ENCODE measurements at places on chromosomes 2 and 18.

GRCh38 chr18:24613896-24614640 lies 153.6 kb downstream of the HRH4 start:
- DNase-seq: no peak

- peak; percentile 41 for DNase-seq
Measured at GRCh38 chr2:174485788-174486562, 854 bp downstream of the GPR155 start.

GRCh38 chr2:234373481-234374149 lies 123.3 kb downstream of the ARL4C start:
- DNase-seq: no peak

DNA sequence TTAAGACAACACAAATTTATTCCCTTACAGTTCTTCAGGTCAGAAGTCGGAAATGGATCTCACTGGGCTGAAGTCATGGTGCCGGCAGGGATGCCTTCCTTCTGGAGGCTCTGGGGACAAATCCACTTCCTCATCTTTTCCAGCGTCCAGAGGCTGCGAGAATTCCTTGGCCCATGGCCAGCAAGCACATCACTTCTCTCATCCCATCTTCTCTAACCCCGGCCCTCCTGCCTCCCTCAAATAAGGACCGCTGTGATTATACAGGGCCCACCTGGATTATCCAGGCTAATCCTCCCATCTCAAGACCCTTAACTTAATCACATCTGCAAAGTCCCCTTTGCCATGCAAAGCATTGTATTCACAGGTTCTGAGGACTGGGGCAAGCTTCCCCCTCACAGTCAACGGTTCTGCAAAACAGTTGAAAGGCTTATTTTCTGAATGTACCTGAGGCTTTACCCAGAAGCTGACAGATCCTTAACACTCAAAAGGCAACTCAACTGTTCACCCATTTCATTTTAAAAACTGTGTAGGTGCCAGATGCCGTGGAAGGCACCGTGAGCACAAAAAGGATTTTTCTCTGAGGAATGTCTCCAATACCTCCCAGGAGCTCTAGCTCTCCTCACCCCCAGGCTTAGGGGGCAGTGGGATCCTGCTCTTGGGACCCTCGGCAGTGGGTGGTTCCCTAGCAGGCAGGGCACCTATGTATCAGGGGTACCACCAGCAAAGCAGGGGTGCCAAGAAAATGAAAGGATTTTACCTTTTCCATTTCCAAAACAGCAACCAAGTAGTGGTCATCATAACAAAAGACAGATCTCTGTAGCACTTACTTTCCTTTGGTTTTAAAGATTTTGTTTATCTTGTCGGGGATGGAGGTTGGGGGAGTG lies 84.0 kb downstream of the KCTD1 start:
- no peak for DNase-seq

DNA sequence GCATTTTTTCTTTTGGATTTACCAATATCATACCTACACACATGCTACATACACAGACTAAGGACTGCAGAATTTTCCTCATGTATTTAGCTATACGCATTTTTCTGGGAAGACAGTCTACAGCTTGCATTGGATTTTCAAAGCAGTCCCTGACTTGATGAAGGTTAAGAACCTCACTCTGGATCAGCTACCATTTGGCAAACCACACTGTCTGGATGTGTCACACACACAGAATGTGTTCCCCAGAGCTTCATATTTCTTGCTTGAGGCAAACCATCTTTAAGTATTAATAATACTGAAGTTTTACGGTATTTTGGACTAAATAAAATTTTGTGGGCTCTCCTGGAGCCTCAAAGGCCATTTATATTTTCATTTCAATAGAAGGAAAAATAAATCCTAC lies 102.3 kb downstream of the TCF4 start:
- no peak for DNase-seq

GRCh38 chr18:676736-677135 lies 19.3 kb downstream of the TYMS start:
- no peak for DNase-seq

DNA sequence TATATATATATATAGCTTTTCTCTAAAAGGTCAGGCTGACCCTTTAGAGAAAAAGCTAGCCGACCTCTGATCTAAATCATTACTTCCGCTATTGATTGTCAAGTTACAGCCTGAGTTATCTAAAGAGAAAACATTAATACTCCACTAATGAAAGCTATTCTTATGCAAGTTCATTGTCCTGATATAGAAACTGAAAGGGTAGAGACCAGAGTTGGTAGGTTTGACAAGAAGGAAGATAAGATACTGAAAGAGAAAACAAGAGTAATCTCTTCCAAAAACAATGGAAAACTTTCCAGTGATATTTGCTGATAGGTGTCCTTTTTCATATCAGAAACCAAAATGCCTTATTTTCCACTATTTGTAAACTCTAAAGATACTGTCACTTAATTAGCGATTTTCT lies 62.8 kb upstream of the SLC39A10 start:
- no peak for DNase-seq

GRCh38 chr2:22361571-22361970 lies 1023.4 kb upstream of the KLHL29 start:
- DNase-seq: no peak

DNA sequence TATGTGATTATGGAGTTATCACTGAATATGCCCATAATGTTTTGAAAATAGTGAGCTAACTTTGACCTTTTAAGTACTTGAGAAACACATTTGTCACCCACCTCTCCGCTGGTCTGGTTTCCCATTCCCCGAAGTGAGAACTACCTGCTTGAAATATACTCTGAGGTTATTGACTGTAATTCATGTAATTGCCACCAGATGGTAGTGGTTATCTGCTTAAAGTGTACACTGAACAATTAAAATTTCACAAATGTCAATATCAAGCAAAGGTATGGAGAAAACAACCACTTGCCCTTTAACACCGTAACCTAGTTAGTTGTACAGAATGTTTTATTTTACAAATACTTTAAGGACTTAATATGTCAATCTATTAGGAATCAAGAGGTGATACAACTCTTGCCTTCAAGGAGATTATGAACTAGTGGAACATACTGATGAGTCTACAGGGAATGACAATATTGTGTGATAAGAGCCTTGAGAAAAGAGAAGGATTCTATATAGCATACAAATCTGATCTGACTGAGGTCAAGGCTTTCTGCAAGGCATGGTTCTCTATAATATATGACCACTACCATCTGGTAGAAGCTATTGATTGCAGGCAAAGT lies 316.8 kb upstream of the KCNH7 start:
- no peak for DNase-seq

GRCh38 chr18:11118051-11118766 lies 31.2 kb downstream of the PIEZO2 start:
- no peak for DNase-seq

- DNase-seq: no peak
Measured at GRCh38 chr2:201712726-201713125, 14.3 kb upstream of the MPP4 start.

- no peak for DNase-seq
Measured at GRCh38 chr2:58054264-58054663, 7.7 kb downstream of the VRK2 start.

GRCh38 chr18:12748671-12749070 lies 45.8 kb downstream of the PSMG2 start:
- no peak for DNase-seq

GRCh38 chr2:184524551-184525382 lies 73.6 kb upstream of the ZNF804A start:
- no peak for DNase-seq

DNA sequence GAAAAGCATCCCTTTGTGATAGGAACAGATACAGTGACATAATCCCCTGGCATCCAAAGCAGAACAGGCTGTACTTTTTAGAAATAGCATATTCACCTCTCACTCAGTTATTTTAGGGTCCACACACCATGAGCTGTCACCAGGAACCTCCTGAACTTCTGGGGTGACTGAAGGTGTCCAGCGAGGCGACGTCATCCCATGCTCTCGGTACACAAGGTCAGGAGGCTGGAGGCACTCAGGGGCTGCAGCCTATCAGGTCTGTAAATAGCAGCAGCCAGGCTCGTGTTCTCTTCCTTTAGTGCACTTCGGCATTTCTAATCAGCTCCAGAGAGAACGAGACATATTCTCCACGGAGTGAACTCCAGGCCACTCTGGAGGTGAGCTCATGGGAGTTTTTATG lies 98.3 kb downstream of the GATA6 start:
- DNase-seq: no peak

DNA sequence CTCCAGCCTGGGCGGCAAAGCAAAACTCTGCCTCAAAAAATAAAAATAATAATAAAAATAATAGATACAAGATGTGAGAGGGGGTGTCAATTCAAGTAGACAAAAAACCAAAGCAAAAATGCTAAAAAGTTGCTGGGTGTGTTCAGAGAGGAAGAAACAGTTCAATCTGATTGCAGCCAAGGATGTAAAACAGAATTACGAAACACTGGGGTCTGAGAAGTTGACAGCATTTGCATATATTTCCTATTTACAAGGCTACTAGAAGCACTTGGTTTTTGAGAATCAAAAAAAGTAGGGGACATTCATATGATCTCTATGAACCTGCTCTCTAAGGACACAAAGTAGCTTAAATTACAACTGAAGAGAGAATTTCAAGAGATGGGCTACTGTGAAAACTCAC lies 7.6 kb downstream of the TRIP12 start:
- no peak for DNase-seq

DNA sequence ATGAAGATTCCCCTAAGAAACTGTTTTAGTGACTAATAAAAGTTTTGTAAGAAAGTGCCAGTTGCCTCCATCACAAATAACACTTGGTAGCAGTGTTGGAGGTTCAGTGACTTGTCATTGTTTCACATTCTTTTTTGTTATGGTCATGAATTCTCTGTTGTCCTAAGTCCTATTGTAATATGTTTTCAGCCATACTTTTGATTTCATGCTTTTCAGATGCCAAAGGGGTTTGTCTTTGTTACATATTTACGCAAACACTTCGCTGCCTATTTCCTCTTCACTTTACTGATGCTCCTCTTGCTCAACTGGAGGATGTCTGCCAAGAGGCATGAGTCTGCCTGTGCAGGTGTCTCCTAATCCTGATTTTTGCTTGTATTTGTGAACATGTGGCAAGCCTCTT lies 66.6 kb downstream of the PHLPP1 start:
- DNase-seq: no peak

GRCh38 chr2:25334482-25334881 lies 7.2 kb downstream of the DNMT3A start:
- DNase-seq: no peak

Measured in amygdala (tissue), 56 donors.